ENCODE measurements at places on chromosomes 16 and 17.
A peak's percentile ranks its signal among the peaks of the same experiment; 100 is the strongest.

DNA sequence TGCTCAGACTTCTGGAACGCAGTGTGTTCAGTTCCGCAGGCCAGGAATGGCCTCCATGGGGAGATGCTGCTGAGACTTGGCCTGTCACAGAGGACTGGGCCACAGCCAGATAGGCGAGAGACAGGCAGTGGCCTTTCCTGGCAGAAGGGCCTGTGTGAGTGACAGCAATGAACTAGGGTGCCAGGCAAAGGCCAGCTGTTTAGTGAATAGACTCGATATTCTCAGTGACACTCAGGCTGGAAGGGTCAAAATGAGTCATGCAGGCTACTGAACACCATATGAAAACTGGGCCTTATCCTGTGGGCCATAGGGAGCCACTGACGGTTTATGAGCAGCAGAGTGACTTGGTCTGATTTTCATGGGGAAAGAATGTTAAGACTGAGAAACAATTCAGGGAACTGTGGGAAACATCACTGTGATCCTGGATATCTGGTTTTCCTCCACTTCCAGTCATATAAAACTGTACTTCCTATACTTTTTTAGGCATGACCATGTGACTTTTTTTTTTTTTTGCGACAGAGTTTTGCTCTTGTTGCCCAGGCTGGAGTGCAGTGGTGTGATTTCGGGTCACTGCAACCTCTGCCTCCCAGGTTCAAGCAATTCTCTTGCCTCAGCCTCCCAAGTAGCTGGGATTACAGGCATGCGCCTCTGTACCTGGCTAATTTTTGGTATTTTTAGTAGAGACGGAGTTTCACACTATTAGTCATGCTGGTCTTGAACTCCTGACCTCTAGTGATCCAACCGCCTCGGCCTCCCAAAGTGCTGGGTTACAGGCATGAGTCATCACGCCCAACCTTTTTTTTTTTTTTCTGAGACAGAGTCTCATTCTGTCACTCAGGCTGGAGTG is 5.2 kb upstream of the NUBP1 start:
- DNase-seq = peak; percentile 61

GRCh38 chr17:27525316-27525715 is 69.1 kb downstream of the KSR1 start:
- DNase-seq = no peak

DNA sequence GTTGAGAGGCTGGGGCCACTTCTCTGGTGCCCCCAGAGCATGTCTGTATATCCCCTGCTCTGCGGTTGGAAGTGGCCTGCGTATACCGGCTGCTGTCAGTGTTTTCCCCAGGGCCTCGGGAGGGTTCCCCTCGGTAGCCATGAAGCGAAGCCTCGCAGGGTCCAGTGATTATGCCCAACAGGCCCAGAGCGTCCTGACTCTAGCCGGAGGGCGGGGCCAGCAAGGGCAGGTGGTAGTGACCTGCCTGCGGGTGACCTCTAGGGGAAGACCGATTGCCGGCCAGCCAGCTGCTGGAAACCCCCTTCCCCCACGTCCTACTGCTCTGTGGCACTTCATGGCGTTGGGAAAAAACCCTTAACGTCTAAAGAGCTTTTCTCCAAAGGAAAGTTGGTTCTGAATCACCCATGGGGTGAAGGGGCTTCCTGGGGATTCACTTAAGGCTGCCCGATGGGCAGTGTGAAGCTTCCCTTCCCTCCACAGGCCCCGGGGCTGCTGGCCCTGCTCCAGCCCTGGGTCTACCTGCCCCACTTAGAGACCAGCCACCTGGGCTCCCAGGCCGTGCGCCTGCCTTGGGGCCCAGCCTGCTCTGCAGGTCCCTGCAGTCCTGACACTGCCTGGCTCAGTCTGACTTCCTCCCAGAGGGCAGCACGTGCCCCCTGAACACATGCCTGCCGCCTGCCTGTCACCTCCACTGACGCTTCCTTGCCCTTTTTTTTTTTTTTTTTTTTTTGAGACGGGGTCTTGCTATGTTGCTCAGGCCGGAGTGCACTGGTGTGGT is 72.8 kb downstream of the SOCS1 start:
- DNase-seq = no peak

DNA sequence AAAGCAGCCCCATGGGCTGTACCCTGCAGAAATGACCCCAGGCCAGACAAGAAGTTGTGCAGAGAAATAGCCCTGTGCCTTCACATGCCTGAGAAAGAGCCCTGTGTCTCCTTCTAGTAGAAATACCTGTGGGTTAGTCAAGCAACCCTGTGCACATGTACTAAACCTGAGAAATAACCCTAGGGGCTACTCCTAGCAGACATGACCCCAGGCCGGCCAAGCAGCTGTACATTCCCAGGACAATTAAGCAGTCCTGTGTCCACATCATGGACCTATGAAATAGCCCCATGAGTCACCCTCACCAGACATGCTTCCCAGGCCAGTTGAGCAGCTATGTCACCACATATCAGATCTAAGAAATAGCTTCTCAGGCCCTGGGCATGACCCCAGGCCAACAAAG is 519.7 kb upstream of the CA10 start:
- no peak for DNase-seq

- no peak for DNase-seq
Observed at GRCh38 chr16:89038811-89039735, 54.6 kb upstream of the ACSF3 start.

DNA sequence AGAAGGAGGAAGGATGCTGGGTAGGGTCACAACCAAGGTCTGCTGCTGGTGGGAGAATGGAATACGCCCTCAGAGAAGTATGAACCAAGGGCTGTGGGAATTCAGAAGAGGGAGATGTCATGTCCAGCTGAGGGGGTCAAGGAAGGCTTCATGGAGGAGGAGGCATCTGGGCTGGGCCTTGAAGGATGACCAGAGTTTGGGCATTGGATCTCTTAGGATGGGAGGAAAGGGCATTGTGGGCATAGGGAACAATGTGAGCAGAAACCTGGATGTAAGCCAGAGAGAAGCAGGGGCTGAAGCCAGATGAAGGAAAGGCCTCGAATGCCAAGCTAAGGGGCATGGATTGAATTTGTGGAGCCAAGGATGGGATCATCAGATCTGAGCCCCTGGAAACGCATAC is 49.2 kb upstream of the MAP3K14 start:
- no peak for DNase-seq

- DNase-seq = no peak
Observed at GRCh38 chr16:2027024-2028010, 615 bp downstream of the NHERF2 start.

DNA sequence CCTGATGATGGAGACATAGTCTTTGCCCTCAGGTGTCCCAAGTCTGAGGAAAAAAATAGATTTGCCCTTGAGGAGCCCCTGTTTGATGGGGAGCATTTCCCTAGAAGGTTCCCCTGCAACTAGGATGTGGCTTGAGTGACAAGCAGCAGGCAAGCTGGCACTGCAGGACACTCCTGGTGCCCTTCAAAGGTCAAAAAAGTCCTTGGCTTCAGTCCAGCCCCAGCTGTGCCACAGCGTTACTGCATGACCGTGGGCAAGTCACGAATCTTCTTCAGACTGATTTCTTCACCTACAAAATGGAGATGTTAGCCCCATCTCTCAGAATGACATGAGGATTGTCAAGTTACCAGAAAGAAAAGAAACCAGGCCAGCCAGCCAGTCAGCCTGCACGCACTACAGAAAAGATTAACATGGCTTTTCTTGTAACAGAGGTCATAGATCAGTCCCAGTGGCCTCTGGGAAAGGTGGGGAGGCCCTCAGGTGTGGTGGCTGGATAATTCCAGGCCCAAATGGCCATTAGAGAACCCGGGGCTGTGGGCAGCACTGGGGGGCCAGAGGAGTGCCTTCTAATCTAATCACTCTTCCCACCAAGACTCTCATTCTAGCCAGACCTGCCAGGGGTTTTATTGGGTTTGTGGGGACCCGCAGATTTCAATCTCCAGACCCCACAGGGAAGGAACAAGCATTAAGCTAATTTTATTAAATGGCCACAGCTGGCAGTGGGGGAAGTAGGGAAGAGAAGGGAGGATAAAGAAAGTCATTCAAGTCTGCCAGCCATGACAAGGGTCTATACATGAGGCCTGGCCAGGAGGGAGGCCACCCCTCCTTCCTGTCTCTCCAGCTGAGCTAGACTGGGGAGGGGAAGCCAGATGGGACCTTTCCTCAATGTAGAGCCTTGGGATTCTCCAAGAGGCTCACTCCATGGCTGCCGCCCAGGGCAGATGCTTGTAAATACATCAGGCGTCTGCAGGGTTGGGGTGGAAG is 9.7 kb upstream of the KIF18B start:
- DNase-seq = no peak

GRCh38 chr16:1309888-1310831 is 724 bp downstream of the UBE2I start:
- peak; percentile 63 for DNase-seq

DNA sequence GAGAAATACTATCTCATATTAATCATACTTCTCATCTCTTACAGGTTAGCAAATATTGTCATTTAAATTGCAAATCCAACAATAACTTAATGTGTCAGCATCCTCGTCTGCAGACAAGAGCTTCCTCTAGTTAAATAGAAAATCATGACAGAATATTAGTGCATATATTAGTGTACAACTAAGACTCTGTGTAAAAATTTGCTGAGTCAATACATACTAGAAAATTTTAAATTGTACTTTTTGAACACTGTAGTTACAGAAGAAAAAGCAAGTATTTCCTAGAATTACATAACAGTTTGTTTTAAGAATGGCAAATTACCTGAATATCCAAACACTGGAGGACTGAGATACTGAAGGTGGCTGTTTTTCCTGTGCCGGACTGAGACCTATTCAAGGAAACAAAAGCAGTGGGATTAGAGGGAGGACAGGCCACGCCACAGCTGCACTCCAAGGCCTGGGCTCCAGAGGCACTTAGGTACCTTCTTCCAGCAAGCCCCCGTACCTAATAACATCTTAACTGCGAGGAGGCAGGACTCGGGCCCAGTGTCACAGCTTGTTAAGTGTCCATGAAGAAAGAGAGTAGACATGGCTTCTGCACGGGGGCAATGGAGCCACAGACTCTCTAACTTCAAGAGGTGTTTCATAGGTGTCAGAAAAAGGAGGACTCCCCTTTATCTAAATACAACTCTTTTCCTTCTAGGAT is 5.3 kb downstream of the EIF4A3 start:
- no peak for DNase-seq

DNA sequence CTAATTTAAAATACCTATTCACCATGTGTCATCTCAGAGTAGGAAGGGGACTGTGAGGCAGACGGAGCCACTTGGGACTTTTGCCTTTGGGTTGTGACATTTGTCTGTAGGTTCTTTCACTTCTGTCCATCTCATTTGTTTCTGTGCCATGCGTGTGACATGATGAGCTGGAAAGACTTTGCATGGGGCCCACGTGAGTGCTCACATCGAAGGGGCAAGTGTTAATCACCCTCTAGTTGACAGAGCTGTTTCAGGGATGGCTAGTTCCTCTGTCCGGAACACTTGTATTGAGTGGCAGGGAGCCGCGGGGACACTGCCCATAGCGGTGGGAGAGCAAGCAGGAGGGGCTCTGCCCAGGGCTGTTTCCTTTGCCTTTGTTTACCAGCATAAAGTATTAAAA is 112.0 kb downstream of the RPTOR start:
- no peak for DNase-seq

DNA sequence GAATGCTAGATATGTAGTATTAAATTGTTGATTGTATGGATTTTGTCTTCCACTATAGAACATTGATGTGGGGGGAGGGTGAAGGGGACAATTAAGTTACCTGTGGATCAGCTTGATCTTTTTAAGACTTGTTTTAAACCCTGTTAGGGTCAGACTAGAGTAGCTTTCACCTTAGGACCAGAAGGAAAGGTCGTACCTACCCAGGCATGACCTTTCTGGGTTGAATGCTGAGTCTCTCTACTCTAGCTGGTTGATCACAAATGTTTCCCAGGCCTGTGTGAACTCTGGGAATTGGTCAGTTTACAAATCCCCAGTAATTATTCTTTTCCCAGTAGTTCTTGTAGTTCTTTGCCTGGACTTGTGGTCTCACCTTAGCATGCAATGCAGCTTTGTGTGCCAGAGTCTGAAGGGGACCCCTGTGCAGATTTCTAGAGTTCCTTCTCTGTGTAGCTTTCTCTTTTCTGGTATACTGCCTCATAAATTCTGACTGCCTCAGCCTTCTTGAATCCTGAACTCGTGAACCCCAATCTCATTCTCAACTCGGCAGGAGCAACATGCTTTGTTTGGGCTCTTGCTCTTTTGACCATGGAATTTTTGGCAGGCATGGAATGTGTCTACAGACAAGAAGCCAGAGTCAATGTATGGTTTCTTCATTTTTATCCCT is 54.1 kb downstream of the VMP1 start:
- no peak for DNase-seq

DNA sequence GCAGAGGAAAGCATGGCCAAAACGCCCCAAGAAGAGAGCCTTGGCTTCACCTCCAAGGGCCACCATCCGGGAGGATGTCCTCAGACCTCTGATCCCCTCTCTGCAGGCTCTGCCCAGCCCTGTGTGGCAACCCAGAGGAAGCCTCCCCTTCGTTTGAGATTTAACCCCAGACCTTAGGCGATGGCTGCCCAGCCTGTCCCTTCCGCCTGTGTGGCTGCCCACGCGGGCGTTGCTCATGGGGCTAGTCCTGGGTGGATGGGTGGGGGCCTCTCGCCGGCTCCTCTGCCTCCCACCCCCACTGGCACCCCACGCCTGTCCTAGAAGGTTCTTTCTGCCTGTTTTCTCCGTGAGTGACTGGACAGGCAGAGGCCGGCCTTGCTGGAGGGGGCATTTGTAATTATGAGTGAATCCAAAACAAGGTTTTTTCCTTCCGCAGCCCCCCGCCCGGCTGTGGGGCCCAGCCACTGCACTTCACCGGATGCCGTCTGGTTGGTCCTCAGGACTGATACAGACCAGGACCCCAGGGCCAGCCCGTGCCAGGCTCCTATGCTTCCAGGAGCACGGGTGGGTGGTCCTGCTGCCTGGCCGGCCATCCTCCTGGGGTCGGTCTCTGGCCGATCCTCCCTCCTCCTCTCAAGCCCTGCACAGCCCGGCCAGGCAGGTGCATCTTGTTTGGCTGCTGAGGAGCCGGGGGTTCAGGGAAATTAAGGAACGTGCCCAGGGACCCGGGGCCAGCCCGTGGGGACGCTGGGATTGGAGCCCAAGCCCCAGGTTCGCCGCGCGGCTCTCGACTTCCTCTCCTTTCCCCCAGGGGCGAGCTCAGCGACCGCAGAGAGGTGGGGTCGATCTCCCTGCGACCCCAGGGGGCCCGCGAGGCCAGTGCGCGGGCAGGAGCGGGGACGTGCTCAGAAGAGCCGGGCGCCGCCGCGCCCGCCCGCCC is at the start of gene TMEM235:
TSS of gene TMEM235 (plus strand) at position 636 of the 940 bp plus-strand sequence. CDS start 393 bp downstream, outside the sequence.
- DNase-seq = no peak

DNA sequence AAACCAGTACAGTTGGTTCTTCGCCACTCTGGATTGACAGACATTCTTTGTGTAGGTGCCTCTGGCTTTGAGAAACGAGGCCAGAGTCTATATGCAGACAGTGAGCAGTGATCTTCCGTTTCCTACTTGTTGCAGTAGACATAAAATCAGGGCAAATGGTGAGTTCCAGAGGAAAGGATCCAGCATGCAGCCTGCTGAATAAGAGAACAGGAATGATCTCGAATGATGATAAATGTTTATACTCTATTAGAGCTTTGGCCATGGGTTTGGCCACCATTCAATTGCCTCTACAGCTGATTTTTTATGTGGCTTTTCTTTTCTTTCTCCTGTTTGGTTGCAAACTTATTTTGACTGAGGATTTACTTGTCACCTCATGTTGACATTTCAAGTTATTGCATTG is 286.7 kb downstream of the IRX3 start:
- no peak for DNase-seq
